Mammary microvascular endothelial cell (primary cell): ENCODE measurements at places on chromosomes 4 and X. TPM values are rescaled to one million over a fixed set of nuclear protein-coding genes. Genes with fewer than 3 reads are reported as not detected.

STK26 gene
- 2.5 and 2.9 TPM in 2 replicates for total RNA-seq

LRRC66 gene
- total RNA-seq, result under 0.01 and 0.10 TPM in 2 replicates

DCLK2 gene
- 0.80 and 1.1 TPM in 2 replicates for total RNA-seq

PCDH7 gene
- total RNA-seq, result 0.05 and 0.40 TPM in 2 replicates

F8A3 gene
- 5.9 and 6.1 TPM in 2 replicates for total RNA-seq

SSX4 gene
- total RNA-seq, result not detected in 2 replicates
